ENCODE measurements at places on chromosomes 13 and 19.
A peak's percentile ranks its signal among the peaks of the same experiment; 100 is the strongest.

DNA sequence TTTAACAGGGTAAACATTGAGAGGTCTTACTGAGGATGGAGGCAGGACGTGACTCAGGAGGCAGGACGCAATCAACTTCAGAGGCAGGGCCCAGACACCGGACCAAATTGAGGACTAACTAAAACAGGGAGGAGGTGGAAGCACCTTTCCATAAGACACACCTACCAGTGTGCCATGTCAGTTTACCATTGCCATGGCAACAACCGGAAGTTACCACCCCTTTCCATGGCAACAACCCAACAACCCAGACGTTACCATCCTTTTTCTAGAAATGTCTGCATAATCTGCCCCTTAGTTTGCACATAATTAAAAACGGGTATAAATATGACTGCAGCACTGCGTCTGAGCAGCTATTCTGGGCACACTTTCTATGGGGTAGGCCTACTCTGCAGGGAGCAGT, 53.5 kb upstream of the SOX21 start:
- DNase-seq: no peak

GRCh38 chr19:5627395-5627904, 4.6 kb downstream of the SAFB start:
- DNase-seq: peak; percentile 61

GRCh38 chr19:47032171-47032811, 12.7 kb downstream of the NPAS1 start:
- no peak for DNase-seq

- DNase-seq: peak; percentile 69
Observed at GRCh38 chr13:43905435-43906031, 25.8 kb downstream of the LACC1 start.

DNA sequence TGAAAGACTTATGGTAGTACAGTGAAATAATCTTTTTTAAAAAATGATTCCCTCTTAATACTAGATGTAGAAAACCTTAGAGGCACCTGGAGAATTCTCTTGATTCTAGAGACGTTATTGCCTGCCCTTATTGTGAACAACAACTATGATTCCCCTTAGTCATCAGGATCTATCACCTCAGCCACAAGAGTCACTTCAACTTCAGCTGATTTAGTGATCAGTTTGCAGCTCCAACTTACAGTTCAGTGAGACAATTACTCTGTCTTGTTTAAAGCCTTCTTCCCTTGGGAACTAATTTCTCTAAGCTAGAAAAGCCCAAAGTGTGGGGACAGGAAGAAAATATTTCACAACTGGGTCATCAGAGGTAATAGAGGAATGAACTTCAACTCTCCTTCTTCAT, 254.3 kb upstream of the SLITRK1 start:
- DNase-seq: no peak

DNA sequence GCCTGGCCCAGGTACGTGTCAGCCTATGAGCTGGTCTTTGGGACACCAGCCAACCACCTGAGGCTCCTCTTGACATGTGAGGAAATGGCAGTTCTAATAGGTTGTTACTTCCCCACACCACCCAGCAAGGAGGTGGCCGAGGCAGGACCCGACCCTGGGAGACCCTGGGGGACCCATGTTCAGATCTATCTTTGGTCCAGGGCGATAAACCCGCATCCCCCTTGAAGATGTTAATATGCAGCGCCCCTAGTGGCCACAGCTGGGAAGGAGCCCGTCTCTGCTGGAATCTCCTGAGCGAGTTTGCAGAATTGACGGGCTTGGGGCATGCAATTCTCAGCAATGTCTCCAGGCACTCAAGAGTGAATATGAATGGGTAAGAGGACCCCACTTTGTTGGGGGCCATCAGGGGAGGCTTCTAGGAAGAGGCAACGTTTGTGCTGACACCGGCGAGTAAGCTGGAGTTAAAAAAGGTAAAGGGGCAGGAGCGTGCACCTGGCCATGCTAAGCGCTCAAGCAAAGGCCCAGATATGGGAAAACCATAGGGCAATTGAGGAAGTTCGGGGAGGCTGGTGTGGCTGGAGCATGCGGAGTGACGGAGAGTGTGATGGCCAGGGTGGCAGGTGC, 1.5 kb upstream of the MYO1F start:
- peak; percentile 28 for DNase-seq

GRCh38 chr19:9791552-9792205, 23.1 kb upstream of the ZNF846 start:
- DNase-seq: peak; percentile 76

DNA sequence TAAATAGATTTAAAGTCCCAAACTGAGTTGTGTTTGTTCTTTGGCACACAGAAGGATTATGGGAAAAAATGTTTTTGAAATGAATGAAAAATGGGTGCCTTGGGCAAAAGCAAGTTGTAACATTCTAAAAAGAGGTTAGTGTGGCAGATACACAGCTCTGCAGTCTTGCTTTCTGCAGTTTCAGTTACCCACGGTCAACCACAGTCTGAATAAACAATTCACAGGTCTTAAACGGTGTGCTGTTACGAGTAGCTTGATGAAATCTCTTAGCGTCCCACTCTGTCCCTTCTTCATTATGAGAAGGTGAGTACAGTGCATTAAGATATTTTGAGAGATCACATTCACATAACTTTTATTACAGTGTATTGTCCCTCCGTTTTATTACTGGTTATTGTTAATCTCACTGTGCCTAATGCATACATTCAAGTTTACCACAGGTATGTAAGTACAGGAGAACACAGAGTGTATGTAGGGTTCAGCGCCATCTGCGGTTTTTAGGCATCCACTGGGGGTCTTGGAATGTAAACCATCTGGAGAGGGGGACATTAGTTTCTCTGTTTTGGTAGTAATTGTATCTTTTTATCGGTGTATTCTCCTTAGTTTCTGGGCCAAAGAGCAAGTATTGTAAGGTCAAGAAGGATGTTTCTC, 8.1 kb downstream of the FARP1 start:
- DNase-seq: no peak

DNA sequence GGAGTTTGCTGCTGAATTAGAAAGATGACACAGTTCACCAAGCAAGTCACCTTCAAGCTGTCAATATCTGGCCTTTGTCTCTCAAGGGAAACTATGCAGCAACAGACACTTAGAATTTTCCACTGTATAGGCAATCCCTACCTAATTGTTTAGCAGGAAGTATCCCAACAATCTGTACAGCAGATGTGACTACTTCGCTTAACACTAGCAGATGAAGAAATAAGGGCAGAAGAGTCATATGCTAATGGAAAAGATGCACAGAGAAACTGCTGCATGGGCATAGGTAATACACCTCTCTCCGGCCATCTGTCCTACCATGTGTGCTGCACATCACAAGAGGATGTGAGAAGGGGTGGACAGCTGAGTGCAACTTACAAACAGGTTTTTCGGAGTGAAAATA, 851.2 kb downstream of the PCDH9 start:
- no peak for DNase-seq

DNA sequence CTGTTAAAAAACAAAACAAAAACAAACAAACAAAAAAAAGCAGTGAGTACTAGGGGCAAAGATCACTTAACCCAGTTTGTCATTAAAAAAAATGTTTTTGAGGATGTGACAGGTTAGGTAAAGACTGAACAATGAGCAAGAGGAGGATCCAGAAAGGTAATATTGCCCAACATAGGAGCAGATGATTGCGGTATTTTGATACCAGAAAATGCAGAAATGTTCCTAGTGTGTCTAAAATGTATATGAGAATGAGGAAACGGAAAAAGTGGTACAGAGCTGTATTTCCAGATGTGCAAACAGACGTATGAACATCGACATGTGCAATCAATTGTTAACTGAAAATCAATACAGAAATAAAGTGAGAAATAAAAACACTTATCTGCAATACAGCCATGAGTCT, 4.9 kb upstream of the LILRA4 start:
- no peak for DNase-seq

Measured in foreskin melanocyte (primary cell).